ENCODE measurements at places on chromosomes 12 and 14. TPM values are rescaled to one million over a fixed set of nuclear protein-coding genes. Genes with fewer than 3 reads are reported as not detected.

DNA sequence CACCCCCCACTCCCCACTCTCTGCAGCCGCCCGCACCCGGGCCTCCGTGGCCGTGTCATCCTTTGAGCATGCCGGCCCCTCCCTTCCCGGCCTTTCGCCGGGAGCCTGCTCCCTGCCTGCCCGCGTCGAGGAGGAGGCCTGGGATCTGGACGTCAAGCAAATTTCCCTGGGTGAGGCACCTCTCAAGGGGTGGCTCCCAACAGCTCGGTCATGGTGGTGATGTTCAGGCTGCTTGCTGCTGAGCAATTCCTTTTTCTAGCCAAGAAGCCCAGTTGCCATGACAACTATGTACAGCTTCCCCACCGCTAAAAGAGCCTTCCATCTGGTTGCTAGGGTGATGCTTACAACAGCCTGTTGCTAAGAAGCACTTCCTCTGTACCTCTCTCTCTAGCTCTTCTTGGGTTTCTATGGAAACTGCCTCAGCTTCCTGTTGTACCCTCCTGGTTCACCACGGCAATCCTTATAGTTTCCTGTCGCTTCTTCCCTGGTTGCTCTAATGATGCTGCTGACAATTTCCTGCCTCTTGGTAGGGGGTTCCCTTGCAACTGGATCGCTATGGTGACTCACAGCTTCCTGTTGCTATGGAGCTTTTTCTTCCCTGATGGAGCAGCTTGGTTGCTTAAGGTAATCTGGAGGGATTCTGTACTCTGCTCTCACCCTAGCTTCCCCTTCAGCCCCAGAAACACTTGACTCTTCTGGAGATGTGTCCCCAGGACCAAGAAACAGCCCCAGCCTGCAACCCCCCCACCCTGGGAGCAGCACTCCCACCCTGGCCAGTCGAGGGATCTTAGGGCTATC lies 11.0 kb downstream of the ZNF219 start:
- peak; percentile 58 for DNase-seq
- H3K27ac ChIP-seq, result peak overlapping the region; percentile 2
- no peaks in the 10 kb centered on the region for H3K27me3 ChIP-seq
- peaks cover 20% of the 10 kb centered on the region for H3K4me1 ChIP-seq

DNA sequence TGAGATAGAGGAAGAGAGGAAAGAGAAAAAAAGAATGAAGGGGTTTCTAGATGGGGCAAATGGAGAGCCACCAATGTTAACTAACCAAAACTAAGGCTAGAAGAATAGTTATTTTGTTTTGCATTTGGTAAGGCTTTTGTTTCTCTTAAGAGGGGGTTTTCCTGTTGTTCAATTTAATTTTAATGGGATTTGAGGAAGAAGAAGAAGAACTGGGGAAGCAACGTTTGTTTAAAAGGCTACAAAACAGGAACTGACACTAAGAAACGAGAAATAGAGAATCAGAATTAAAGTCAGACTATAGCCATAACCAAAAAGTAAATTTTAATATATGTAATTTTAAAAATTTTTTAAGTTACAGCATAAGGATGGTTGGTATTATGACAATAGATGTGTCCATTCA lies 13.7 kb downstream of the TXNDC16 start:
- H3K27me3 ChIP-seq, result no peaks in the 10 kb centered on the region
- DNase-seq, result no peak
- peaks cover 16% of the 10 kb centered on the region for H3K36me3 ChIP-seq
- H3K4me1 ChIP-seq, result no peaks in the 10 kb centered on the region
- H3K27ac ChIP-seq, result no peak overlapping the region
- H3K4me3 ChIP-seq, result no peak overlapping the region

DNA sequence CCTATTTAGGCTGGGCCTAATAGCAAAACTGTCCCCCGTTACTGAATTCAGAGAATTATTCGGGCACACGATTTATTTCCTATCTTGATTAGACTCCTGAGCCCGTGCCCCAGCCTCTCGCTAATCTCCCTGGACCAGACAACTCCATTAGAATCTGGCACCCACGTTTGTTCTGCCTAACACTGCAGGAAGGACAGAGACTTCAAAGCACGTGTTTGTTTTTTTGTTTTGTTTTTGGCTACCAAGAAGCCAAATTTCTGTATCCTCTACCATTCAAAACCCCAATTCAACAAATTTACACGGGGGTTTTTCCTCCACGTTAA lies 4.8 kb downstream of the USP44 start:
- no peak overlapping the region for H3K4me3 ChIP-seq
- H3K36me3 ChIP-seq, result peaks cover 8% of the 10 kb centered on the region
- H3K4me1 ChIP-seq, result peaks cover 24% of the 10 kb centered on the region

DNA sequence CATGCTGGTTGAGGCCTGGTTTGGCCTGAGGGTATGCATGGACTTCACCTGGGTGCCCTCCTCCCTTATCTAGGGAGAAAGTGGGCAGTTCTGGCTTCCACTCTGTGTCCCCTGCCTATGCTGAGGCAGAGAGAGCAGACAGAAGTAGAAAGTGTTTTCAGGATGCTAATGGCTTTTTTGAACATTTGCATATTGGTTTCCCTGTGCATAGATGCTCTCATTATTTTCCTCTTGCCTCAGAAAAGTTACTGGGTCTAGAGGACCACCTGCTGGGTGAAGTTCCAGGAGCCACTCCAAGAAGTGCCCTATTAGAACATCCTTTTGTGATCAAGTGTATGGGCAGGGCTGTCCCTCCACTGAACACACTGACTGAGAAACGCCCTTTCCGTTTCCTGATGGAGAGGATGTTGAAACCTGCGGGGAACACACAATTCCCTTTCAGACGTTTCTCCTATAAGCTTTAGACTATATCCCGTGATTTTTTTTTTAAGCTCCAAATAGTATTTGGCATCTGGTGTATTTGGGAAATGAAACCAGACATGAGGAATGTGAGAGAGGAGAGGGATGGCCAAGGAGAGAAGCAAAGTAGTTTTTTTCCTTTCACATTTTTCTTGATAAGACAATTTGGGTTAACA lies 66.6 kb downstream of the DAAM1 start:
- H3K36me3 ChIP-seq, result no peaks in the 10 kb centered on the region
- no peaks in the 10 kb centered on the region for H3K4me1 ChIP-seq
- no peaks in the 10 kb centered on the region for H3K27me3 ChIP-seq

- DNase-seq, result no peak
- H3K27me3 ChIP-seq, result no peaks in the 10 kb centered on the region
- no peak overlapping the region for H3K4me3 ChIP-seq
- H3K36me3 ChIP-seq, result peaks cover 14% of the 10 kb centered on the region
Measured at GRCh38 chr14:77579780-77580179, 36.7 kb downstream of the SPTLC2 start.

- no peaks in the 10 kb centered on the region for H3K4me1 ChIP-seq
- no peak overlapping the region for H3K27ac ChIP-seq
- DNase-seq, result no peak
- peaks cover 46% of the 10 kb centered on the region for H3K36me3 ChIP-seq
Measured at GRCh38 chr12:68841717-68842116, 33.7 kb downstream of the MDM2 start.

DNA sequence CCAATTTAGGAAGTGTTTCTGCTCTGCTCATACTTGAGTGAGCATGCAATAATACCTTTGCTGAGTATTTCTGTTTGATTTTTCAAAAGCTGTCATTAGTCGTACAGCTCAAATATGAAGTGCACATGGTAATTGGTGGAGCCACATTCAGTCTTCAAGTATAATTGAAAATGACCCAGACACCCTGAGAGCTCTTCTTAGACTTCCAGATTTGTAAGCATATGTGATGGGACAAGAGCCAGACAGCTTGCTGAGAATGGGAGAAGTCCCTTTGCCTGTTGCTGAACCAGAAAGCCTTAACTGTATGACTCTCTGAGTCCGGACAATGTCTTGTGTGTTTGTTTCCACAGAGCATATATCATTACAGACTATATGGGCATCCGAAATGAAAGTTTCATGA lies 307.3 kb downstream of the TMEM117 start:
- H3K27ac ChIP-seq, result no peak overlapping the region
- H3K4me1 ChIP-seq, result no peaks in the 10 kb centered on the region
- H3K27me3 ChIP-seq, result no peaks in the 10 kb centered on the region
- DNase-seq, result no peak

DNA sequence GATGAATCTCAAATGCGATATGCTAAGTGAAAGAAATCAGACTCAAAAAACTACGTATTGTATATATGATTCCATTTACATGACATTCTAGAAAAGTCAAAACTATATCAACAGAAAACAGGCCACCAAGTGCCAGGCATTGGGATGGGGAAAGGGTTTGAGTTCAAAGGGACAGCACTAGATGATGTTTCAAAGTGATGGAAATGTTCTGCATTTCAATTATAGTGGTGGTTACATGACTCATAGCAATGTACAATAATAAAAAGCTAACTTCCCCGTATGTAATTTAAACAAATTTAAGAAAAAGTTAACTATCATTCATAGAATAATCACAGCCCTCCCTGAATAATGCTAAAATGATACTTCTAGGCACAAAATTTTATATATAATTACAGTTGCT lies 13.5 kb downstream of the HECTD1 start:
- H3K27me3 ChIP-seq, result no peaks in the 10 kb centered on the region
- no peak overlapping the region for H3K4me3 ChIP-seq
- H3K36me3 ChIP-seq, result peaks cover 36% of the 10 kb centered on the region
- no peak for DNase-seq
- H3K4me1 ChIP-seq, result peaks cover 52% of the 10 kb centered on the region

GRCh38 chr14:101833045-101833444 lies 71.5 kb downstream of the PPP2R5C start:
- H3K27me3 ChIP-seq, result no peaks in the 10 kb centered on the region
- no peak overlapping the region for H3K4me3 ChIP-seq
- peaks cover 45% of the 10 kb centered on the region for H3K36me3 ChIP-seq
- no peak for DNase-seq

- H3K27ac ChIP-seq, result no peak overlapping the region
- no peaks in the 10 kb centered on the region for H3K36me3 ChIP-seq
- peaks cover 2% of the 10 kb centered on the region for H3K27me3 ChIP-seq
- DNase-seq, result no peak
Measured at GRCh38 chr12:126112141-126112540, 1046.9 kb downstream of the AACS start.

GRCh38 chr12:32920506-32921085 lies 24.0 kb upstream of the PKP2 start:
- no peaks in the 10 kb centered on the region for H3K4me1 ChIP-seq
- no peak overlapping the region for H3K4me3 ChIP-seq
- no peak overlapping the region for H3K27ac ChIP-seq
- no peak for DNase-seq

DNA sequence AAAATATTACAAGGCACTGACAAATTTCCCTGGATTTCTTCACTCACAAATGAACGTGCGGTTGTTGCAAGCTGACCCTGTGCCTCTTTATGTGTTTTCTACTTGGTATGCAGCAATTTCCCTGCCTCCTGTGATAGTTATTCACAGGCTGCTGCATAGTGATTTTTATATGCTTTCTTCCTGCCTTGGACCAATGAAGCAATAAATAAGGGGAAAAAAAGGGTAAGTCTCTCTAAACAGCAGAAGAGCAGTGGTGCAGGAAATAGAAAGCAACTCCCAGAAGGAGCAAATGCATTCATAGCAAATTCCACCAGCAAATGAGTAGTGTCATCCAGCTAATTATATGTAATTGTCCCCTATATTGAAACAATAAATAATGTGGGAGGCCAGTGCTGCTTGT lies 737.9 kb downstream of the GALC start:
- no peak for DNase-seq
- H3K4me3 ChIP-seq, result no peak overlapping the region
- H3K27me3 ChIP-seq, result no peaks in the 10 kb centered on the region

- H3K4me1 ChIP-seq, result peaks cover 42% of the 10 kb centered on the region
- no peak within 1 kb of the TSS for H3K27ac ChIP-seq
- no peaks in the 10 kb centered on the region for H3K36me3 ChIP-seq
- no peaks in the 10 kb centered on the region for H3K27me3 ChIP-seq
Measured at GRCh38 chr12:52651726-52652261, at the start of gene KRT2. Gene KRT2 (minus strand): TSS chr12:52652211. CDS start chr12:52652142, 69 bp downstream.

GRCh38 chr12:114933428-114934160 lies 249.6 kb upstream of the TBX3 start:
- H3K36me3 ChIP-seq, result no peaks in the 10 kb centered on the region
- DNase-seq, result no peak
- H3K4me3 ChIP-seq, result no peak overlapping the region
- no peak overlapping the region for H3K27ac ChIP-seq
- H3K27me3 ChIP-seq, result no peaks in the 10 kb centered on the region

GRCh38 chr14:20998674-20999366 lies at the start of gene SLC39A2:
Gene SLC39A2 (plus strand): TSS chr14:20999293. CDS start chr14:20999447, 154 bp downstream.
- H3K27ac ChIP-seq, result no peak within 1 kb of the TSS
- H3K27me3 ChIP-seq, result no peaks in the 10 kb centered on the region
- peaks cover 33% of the 10 kb centered on the region for H3K36me3 ChIP-seq
- DNase-seq, result no peak
- no peak within 1 kb of the TSS for H3K4me3 ChIP-seq

GRCh38 chr12:114733919-114734318 lies 49.9 kb upstream of the TBX3 start:
- H3K4me1 ChIP-seq, result no peaks in the 10 kb centered on the region
- H3K36me3 ChIP-seq, result no peaks in the 10 kb centered on the region
- peaks cover 19% of the 10 kb centered on the region for H3K27me3 ChIP-seq
- no peak for DNase-seq

- no peak for DNase-seq
- H3K4me3 ChIP-seq, result no peak overlapping the region
- H3K36me3 ChIP-seq, result no peaks in the 10 kb centered on the region
- H3K4me1 ChIP-seq, result no peaks in the 10 kb centered on the region
Measured at GRCh38 chr12:65466911-65467310, 188.4 kb downstream of the MSRB3 start.

- no peaks in the 10 kb centered on the region for H3K36me3 ChIP-seq
- no peak for DNase-seq
- no peak overlapping the region for H3K4me3 ChIP-seq
- H3K4me1 ChIP-seq, result no peaks in the 10 kb centered on the region
- H3K27me3 ChIP-seq, result peaks cover 27% of the 10 kb centered on the region
Measured at GRCh38 chr12:53856132-53856531, 82.5 kb upstream of the HOXC13 start.

DNA sequence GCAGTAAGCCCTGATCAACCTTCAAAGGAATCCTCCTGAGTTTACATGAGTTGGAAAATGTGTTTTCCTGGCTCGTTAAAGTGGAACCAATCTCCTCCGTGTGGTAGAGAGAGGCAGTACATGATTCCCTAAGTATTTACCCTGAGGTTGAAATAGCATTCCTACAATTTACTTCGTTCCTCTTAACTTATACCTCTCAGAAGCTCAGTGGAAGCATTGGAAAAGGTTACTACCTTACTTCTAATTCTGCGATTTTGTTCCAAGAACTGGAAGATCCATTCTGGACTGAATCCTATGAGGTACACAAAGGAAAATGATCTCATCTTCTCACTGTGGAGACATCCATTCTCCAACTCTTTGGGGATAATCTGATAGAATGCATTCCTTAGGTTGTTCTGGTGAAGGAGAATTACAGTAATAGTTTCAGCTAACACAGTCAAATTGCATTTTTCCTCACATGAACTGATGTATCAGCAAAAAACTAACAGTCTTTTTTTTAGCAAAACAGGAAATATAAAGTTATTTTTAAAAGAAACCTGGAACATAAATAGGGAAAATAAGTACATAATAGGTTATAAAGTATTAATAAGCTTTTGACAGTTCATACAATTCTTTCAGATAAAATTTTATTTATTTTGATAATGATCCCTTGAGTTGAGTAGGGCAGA lies 475.6 kb downstream of the PDZRN4 start:
- no peak for DNase-seq
- H3K27ac ChIP-seq, result no peak overlapping the region
- no peaks in the 10 kb centered on the region for H3K36me3 ChIP-seq

OR6C2 gene
- not detected for total RNA-seq

CPNE8 gene
- total RNA-seq, result 3.0 TPM

DHH gene
- total RNA-seq, result not detected

CYP46A1 gene
- total RNA-seq, result 0.05 TPM

TRPV4 gene
- total RNA-seq, result not detected

RHEBL1 gene
- total RNA-seq, result 13.3 TPM

APOLD1 gene
- 3.5 TPM for total RNA-seq

IL22 gene
- 1.6 TPM for total RNA-seq

FAM90A1 gene
- 0.33 TPM for total RNA-seq
